HepG2 (cell line): ENCODE measurements at places on chromosomes 2 and 18. TPM values are rescaled to one million over a fixed set of nuclear protein-coding genes. Genes with fewer than 3 reads are reported as not detected.

RNASEH1 gene
- total RNA-seq = 57.2 and 57.4 TPM in 2 replicates

FAM237A gene
- total RNA-seq = not detected in 2 replicates

INPP5D gene
- 17.7 and 18.0 TPM in 2 replicates for total RNA-seq

GYPC gene
- total RNA-seq = not detected in 2 replicates

CYP26B1 gene
- total RNA-seq = 0.06 and 0.07 TPM in 2 replicates

PSMD14 gene
- 149 and 231 TPM in 2 replicates for total RNA-seq

C1QL2 gene
- not detected in 2 replicates for total RNA-seq

CHN1 gene
- total RNA-seq = 2.5 and 2.8 TPM in 2 replicates

TNFRSF11A gene
- total RNA-seq = 3.6 and 4.6 TPM in 2 replicates

LINC00305 gene
- total RNA-seq = not detected in 2 replicates

TUBA3E gene
- total RNA-seq = not detected in 2 replicates

DNAJC5G gene
- not detected in 2 replicates for total RNA-seq

GLI2 gene
- not detected in 2 replicates for total RNA-seq

GKN1 gene
- not detected in 2 replicates for total RNA-seq

NXPH2 gene
- total RNA-seq = not detected in 2 replicates

ITPRIPL1 gene
- 8.7 and 11.7 TPM in 2 replicates for total RNA-seq

UGT1A5 gene
- total RNA-seq = not detected in 2 replicates

MARCHF4 gene
- total RNA-seq = not detected in 2 replicates

WNT10A gene
- total RNA-seq = not detected in 2 replicates

IL1RN gene
- 21.1 and 21.2 TPM in 2 replicates for total RNA-seq

TTN gene
- under 0.01 TPM in 2 replicates for total RNA-seq

TCF7L1 gene
- total RNA-seq = 0.04 and 0.08 TPM in 2 replicates

SLC38A11 gene
- 9.2 and 14.0 TPM in 2 replicates for total RNA-seq

CABYR gene
- total RNA-seq = 0.38 and 0.71 TPM in 2 replicates

TWIST2 gene
- total RNA-seq = 0.11 TPM in 1 of 2 replicates, not detected in the other

KHK gene
- total RNA-seq = 29.9 and 40.9 TPM in 2 replicates

DGUOK gene
- 105 and 130 TPM in 2 replicates for total RNA-seq

SERPINB4 gene
- total RNA-seq = not detected in 2 replicates

IKZF2 gene
- total RNA-seq = 0.60 and 0.86 TPM in 2 replicates

RGPD3 gene
- total RNA-seq = 0.24 and 0.53 TPM in 2 replicates

OR6B2 gene
- total RNA-seq = not detected in 2 replicates

UGT1A10 gene
- total RNA-seq = 0.10 TPM in 1 of 2 replicates, not detected in the other
